ENCODE measurements at places on chromosomes 4 and X.
A peak's percentile ranks its signal among the peaks of the same experiment; 100 is the strongest.

DNA sequence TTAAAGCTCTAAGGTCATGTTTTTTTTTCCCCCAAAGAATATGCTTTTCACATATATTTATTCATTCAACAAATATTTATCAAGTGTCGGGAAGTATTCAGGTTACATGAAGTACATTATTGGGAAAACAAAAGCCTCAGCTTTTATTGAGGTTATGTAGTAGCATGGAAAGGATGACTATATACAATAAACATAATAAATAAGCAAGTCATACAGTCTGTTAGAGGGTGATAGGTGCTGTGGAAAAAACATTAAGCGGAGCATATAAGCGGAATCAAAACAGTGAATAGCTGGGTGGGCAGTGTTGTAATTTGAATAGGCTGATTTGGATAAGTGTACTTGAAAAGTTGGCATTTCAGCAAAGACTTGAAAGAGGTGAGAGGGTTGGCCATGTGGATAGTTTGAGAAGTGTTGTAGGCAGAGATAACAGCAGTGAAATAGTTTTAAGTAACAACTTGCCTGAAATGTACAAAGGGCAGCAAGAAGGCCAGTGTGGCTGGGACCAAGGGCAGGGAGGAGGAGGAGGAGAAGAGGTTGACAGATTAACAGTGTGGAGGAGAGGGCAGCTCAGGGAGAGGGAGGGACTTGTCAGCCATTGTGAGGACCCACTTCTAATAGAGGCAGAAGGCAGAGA lies 558.7 kb downstream of the SPRY1 start:
- no peak for DNase-seq

DNA sequence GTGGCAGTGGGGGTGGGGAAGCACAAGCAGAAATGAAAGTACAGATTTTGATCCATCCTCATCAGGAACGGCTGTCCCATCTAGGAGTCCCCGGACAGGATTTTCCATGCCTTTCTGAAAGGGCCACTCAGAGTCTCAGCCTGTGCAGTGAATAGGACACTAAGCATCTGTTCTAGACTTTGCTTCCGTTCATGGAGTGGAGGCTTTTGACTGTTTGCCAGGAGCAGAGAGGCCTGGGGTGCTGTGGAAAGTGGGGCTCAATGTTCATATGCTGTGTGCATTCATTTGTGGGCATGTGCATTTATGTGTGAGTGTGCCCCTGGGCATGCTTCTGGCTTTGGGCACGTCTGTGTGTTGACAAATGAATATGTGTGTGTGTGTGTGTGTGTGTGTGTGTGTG lies 25.6 kb upstream of the MAMLD1 start:
- DNase-seq, result no peak

DNA sequence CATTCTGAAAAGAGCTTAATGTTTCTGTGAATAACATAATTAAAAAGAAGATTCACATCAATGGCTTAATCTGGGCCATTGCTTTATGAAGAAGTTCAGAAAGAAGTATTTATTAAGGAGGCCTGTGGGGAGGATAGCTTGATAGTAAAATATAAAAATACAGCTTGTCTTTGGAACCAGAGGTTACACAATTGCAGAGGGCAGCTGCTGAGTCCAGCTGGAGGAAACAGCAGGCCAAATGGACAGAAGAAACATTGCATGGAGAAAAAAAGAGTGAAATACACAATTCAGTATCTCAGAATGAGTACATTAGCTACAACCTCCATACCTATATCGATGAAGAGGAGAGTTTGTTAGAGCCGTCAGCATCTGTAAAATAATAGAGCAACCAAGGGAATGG lies 148.0 kb upstream of the NPY2R start:
- DNase-seq, result no peak

GRCh38 chr4:177384856-177385397 lies 57.3 kb downstream of the AGA start:
- no peak for DNase-seq

GRCh38 chrX:120839491-120839890 lies 36.2 kb downstream of the CT47B1 start:
- DNase-seq, result no peak

- no peak for DNase-seq
These were observed 139.5 kb downstream of the RAPGEF2 start for GRCh38 chr4:159242427-159242826.

DNA sequence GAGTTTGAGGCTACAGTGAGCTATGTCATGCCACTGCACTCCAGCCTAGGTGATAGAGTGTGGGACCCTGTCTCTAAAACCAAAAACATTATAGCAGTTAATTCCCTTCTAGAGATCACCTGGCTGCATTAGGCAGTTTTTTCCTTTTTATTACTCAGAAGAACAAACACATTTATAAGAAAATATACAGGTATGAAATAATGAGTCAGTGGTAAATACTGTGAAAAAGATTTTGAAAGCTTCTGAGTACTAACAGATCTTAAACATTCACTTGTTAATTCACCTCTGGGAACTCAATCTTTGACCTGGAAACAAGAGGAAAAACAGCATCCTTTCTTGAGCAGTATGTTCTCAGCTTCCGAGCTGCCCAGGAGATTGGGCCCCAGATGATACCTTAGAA lies 64.1 kb downstream of the UCHL1 start:
- no peak for DNase-seq

GRCh38 chr4:96652158-96652557 lies 812.3 kb downstream of the PDHA2 start:
- DNase-seq, result no peak

DNA sequence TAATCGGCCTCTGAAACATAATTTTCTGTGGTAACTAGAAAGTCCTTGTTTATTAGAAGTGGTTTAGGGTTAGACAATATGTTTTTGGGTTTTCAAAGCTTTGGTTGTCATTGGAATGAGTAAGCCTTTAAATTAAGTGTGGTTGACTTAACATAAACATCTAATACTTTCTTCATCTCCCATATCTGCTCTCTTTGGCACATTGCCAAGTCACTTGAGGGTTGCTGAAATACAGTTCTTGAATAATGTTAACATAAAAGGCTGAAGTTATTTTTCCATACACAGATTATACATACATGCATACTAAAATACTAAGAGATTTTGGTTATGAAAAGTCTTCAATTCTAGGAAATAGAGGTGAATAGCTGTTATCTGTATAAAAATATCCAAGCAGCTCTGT lies 241.7 kb upstream of the BMP3 start:
- DNase-seq, result peak; percentile 38

DNA sequence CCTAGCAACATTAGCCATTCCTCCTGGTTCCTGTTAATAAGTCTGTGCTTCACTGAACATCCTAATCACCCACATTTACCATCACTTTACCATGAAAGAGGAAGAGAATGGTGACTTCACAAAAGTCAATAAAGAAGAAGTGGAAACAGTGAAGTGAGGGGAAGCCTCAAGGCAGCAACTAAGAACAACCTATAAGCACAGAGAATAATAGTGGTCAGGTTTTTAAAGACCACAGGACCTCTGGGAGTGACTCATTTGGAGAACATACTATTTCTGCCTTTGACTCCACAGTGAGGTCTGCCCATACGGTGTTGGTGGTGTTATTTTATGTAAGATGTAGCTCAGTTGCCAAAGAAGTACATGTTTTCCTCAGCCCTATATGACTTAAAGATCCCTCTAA lies 86.0 kb upstream of the TET2 start:
- peak; percentile 73 for DNase-seq

- DNase-seq, result no peak
These were observed 374.8 kb upstream of the GNPDA2 start for GRCh38 chr4:45100956-45101818.

DNA sequence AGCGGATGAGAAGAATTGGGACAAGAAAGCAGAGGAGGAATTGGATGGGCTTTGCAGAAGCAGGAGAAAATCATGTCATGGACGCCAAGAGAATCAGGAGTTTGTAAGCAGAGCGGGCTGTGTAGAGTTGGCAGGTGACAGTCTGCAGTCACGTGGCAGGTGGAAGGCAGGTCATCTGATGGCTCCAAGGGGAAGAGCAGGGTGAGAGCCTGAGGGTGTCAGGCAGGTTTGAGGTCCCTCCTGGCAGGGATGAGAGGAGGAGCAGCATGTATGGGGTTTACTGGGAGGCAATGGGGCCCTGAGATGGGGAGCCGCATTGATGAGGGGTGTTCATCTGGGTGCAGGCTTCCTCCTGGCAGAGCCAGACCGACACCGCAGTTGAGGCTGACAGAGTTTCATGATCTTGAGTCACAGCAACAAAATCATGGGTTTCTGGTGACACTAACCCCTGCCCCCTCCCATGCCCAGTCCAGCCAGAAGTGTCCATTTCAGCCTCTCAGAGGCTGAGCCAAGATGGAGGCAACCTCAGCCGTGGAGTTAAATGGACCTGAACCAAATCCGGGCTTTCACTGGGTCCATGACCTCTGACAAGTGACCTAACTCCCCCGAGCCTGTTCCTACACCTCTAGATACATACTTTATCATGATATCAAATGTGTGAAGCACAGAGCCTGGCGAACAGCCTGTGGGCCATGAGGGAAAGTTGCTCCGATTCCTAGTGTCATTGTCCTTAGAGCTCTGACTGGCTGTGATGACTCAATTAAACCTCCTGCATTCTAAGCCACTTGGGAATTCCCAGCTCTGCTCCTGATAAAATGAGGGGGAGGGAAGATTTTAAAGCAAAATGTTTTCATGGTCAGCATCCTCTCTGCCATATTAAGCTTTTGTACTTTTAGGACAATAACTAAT lies 36.1 kb downstream of the EVC start:
- no peak for DNase-seq

DNA sequence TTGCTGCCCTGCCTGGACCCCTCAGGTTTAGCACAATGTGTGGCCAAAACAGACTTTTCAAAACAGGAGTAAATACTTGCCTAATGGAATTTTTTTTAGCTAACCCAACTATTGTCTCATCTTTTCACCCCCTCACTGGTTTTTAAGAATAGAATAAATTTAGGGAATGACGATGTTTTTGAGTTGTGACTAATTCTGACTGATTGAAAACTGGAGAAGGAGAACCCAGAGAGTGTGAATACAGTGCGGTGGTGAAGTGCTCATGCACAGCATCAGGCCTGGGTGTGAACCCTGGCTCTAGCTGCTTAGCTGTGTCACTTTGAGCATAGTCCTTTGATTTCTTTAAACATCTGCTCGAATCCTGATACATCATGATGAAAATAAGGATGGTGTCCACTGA lies 10.5 kb downstream of the ANTXR2 start:
- DNase-seq, result no peak

GRCh38 chr4:14095831-14096230 lies 468.3 kb upstream of the BOD1L1 start:
- no peak for DNase-seq

- DNase-seq, result no peak
These were observed 91.2 kb downstream of the PLS3 start for GRCh38 chrX:115652221-115652620.

GRCh38 chr4:97892592-97893266 lies 250.5 kb downstream of the STPG2 start:
- no peak for DNase-seq

DNA sequence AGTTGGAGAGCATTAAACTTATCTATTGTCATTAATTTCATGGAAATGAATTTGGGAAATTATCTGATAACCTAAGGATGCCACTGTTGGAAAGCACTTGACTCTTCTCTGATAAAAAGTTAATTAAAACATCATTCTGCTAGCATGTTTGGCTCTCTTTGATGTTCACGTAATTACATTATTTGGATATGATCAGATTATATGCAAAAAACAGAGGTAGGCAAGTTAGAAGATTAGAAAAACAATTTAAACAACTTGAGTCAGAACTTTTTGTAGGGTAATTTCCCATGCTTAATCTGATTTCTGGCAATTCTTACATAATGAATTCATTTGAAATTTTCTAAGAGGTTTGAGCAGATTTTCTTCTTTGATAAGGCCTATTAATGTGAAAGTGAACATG lies 882.9 kb downstream of the TRAM1L1 start:
- DNase-seq, result no peak

GRCh38 chr4:57550198-57550597 lies 440.0 kb upstream of the IGFBP7 start:
- no peak for DNase-seq

GRCh38 chr4:176340871-176341685 lies 21.3 kb downstream of the SPCS3 start:
- DNase-seq, result peak; percentile 39

GRCh38 chr4:10746371-10747171 lies 62.0 kb upstream of the CLNK start:
- DNase-seq, result no peak

DNA sequence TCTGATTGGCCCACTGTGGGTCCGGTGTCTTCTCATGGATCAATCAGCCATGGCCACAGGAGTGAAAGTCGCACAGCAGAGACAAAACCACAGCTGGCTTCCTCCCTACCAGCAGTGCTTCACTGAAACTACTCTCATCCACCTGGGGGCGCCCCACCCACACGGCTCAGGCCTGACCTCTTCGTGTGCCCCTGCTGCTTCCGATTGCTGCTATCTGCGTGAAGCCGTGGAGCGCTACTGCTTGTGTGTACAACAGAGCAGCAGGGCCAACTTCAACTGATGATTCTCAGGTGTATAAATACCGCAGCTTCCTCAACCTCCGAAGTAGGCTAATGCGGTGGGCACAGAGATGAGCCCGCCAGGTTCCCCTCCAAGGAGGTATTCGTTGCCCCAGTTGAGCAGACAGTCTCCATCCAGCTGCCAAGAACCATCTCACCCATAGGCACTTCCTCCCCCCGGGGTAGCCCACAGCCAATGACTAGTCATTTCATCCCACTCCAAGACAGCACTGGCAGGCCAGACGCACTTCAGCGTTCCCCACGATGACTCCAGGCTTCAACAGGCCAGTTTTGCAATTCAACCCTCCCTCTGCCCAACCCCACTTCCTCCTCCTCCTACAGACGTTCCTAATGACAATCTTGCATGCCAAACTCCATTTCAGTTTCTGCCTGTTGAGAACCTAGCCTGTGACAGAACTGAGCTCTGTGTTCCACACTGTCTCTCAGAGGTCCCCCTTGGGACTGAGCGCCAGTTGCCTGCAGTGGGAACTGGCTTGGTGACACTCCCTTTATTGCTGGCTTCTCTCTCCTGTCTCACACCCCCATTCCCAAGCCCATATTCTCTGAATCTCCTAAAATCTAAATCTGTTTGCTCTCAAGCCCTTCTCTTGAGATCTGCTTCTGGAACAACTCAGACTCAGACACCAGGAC lies 41.3 kb upstream of the ATP6AP2 start:
- DNase-seq, result peak; percentile 90

DNA sequence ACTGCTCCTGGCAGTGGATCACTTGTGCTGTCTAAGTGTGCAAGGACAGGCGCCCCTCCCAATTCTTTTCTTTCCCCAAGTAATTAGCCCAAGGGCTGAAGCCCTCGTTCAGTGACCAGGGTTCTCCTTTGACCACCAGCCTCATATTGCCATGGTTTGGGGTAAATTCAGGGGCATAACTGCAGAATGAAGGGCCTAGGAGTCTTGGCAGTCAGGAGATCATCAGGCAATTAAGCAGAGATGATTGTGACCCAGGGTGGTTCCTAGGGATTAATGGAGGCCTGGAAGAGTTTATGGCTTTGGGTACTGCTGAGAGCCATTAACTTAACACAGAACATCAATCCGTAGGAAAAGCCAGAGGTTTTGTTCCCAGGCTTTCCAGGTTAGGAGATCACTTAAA lies 170.7 kb downstream of the PTTG2 start:
- DNase-seq, result no peak

DNA sequence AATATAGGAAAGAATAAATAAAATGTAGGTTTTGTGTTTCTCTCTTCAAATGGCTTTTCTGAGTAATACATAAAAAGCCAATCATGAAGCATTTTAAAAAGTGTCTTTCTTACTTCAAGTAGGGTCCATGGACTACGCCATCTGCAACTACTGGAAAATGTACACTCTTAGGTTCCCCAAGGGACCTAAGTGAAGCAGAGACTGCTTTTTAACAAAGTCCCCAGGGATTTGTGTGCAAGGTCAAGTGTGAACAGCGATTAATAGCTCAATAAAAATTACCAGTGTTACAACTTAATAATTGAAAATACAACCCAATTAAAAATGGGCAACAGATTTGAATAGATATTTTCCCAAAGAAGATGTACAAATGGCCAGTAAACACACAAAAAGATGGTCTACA lies 84.9 kb downstream of the ARHGAP6 start:
- no peak for DNase-seq

All from suppressor macrophage (primary cell).